Adrenal gland (tissue), 19 donors: ENCODE measurements at places on chromosomes 7 and 10.

GRCh38 chr7:139153832-139154231, 44.3 kb upstream of the ZC3HAV1 start:
- DNase-seq = no peak

DNA sequence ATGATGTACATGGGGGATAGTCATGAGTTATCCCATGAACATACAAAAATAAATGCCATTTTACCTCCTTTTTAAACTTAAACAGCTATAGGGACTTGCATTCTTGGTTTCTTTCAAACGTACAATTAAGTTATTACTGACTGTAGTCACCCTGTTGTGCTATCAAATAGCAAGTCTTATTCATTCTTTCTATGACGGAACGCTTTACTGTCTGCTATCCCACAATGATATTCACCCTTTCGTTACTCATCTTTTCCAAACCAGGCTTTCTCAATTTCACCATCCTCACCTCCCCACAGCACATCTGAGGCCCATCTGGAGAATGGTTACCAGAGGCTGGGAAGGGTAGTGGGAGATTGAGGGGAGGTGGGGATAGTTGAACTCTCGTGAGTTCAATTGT, 218.8 kb downstream of the PHF14 start:
- DNase-seq = no peak

GRCh38 chr7:108247614-108248013, 117.5 kb upstream of the LAMB4 start:
- DNase-seq = no peak

- no peak for DNase-seq
Observed at GRCh38 chr10:31866118-31866670, 62.4 kb downstream of the ARHGAP12 start.
